ENCODE measurements at places on chromosomes 7 and 10.

GRCh38 chr10:78830976-78831375 lies 237.8 kb upstream of the ZMIZ1 start:
- H3K27ac ChIP-seq: no peak overlapping the region
- no peak for DNase-seq
- H3K36me3 ChIP-seq: peaks cover 8% of the 10 kb centered on the region
- H3K4me3 ChIP-seq: no peak overlapping the region

- no peak overlapping the region for H3K27ac ChIP-seq
- no peaks in the 10 kb centered on the region for H3K36me3 ChIP-seq
- no peaks in the 10 kb centered on the region for H3K27me3 ChIP-seq
- H3K4me1 ChIP-seq: peaks cover 11% of the 10 kb centered on the region
- DNase-seq: no peak
Observed at GRCh38 chr7:18202315-18203045, 174.8 kb upstream of the PRPS1L1 start.

GRCh38 chr10:9230625-9231024 lies 1176.1 kb downstream of the GATA3 start:
- peaks cover 54% of the 10 kb centered on the region for H3K27me3 ChIP-seq
- no peak overlapping the region for H3K4me3 ChIP-seq
- H3K4me1 ChIP-seq: peaks cover 7% of the 10 kb centered on the region
- no peak for DNase-seq

DNA sequence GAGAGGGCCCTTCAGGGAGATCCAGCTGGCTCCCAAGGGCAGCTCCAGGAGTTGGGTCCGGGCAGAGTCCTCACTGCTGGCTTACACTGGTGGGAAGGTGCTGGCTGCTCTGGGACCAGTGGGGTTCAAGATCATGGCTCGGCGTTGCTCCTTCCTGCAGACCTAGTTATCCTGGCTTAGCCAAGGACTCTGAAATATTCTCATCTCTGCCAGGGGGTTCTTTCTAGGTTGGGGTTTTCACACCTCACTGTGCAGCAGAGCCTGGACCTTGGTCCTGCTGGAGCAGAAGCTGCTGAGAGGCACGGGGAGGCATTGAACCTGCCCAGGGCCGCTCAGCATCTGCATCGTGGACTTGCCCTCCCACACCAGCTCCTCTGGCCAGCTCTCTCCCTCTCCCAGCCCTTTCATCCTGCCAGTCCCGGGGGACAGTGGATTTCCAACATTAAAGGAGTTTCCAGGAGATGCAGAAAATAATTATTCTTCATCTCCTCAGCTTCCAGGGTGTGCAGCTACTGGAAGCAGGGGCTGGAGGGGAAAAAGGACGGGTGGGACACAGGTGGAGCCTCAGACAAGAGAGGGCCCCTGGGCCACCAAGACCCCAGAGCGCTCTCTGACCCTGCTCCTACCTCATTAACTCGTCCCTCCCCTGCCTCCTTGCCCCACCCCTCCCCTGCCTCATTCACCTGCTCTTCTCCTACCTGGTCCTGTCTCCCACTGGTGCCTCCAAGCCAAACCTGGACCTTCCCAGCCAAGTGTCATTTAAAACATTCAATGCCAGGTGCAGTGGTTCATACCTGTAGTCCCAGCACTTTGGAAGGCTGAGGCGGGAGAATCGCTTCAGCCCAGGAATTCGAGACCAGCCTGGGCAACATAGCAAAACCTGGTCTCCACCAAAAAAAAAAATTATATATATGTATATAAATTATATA lies 42.5 kb downstream of the JAKMIP3 start:
- no peak for DNase-seq
- H3K4me3 ChIP-seq: no peak overlapping the region
- H3K36me3 ChIP-seq: no peaks in the 10 kb centered on the region
- H3K27ac ChIP-seq: no peak overlapping the region
- H3K27me3 ChIP-seq: peaks cover 12% of the 10 kb centered on the region

GRCh38 chr7:156969972-156970420 lies 20.5 kb downstream of the NOM1 start:
- no peak for DNase-seq
- peaks cover 2% of the 10 kb centered on the region for H3K4me1 ChIP-seq
- H3K27ac ChIP-seq: no peak overlapping the region
- H3K4me3 ChIP-seq: no peak overlapping the region
- no peaks in the 10 kb centered on the region for H3K36me3 ChIP-seq
